ENCODE measurements at places on chromosomes 1 and 21.

DNA sequence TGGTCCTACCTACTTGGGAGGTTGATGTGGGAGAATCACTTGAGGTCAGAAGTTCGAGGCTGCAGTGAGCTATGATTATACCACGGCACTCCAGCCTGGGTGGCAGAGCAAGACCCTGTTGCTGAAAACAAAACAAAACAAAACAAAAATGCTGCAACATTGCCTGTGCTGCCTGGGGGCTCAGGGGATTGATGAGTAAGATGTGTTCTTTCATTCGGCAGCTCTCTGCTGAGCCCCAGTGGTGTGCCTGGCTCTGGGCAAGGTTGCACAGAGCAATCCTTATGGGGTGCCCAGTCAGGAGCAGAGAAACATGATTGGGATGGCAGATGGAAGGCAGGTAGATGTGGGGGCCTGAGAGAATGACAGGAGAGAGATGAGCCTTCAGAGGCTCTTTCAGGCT is 28.6 kb upstream of the KDM4A start:
- no peaks in the 10 kb centered on the region for H3K36me3 ChIP-seq
- H3K27ac ChIP-seq: no peak overlapping the region
- DNase-seq: no peak
- no peaks in the 10 kb centered on the region for H3K27me3 ChIP-seq
- H3K4me3 ChIP-seq: no peak overlapping the region

DNA sequence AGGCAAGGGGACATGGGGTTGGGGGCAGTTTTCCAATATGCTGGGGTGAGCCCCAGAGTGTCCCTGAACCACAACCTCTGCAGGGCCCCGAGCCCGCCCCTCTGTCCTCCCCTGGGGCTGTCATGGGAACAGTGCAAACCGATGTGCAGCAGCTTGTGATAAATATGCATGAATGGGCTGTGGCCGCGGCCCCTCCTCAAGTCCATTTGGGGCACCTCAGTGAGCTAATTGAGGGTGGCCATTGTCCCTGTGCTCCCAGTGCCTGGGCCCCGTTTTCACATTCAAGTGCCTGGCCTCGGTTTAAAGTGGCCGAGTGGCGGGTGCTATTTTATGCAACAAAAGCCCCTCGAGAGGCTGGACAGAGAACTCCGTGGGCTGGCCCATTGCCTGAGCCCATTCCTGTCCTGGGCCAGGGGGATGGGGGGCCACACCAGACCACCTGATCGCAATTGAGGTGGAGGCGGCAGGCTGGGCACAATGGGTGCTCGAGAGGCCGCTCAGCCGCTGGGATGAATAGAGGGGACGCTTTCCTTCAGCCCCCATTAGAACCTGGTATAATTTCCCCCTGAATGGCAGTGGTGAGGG is 193.7 kb downstream of the FOXD2 start:
- peaks cover 4% of the 10 kb centered on the region for H3K27me3 ChIP-seq
- no peak for DNase-seq
- H3K4me1 ChIP-seq: no peaks in the 10 kb centered on the region
- no peak overlapping the region for H3K27ac ChIP-seq

- H3K36me3 ChIP-seq: peaks cover 42% of the 10 kb centered on the region
- no peak overlapping the region for H3K4me3 ChIP-seq
- peaks cover 8% of the 10 kb centered on the region for H3K4me1 ChIP-seq
- no peak for DNase-seq
- H3K27ac ChIP-seq: no peak overlapping the region
- H3K27me3 ChIP-seq: no peaks in the 10 kb centered on the region
Measured at GRCh38 chr1:175978476-175978875, 228.6 kb downstream of the COP1 start.

GRCh38 chr21:43613755-43614638 is 45.3 kb downstream of the HSF2BP start:
- H3K4me1 ChIP-seq: peaks cover 2% of the 10 kb centered on the region
- H3K27me3 ChIP-seq: no peaks in the 10 kb centered on the region
- no peak for DNase-seq
- no peaks in the 10 kb centered on the region for H3K36me3 ChIP-seq
- no peak overlapping the region for H3K4me3 ChIP-seq
- no peak overlapping the region for H3K27ac ChIP-seq

- H3K36me3 ChIP-seq: no peaks in the 10 kb centered on the region
- H3K4me3 ChIP-seq: no peak overlapping the region
- no peak for DNase-seq
- peaks cover 2% of the 10 kb centered on the region for H3K4me1 ChIP-seq
- no peak overlapping the region for H3K27ac ChIP-seq
Measured at GRCh38 chr21:35316933-35317332, 267.8 kb upstream of the RUNX1 start.

- DNase-seq: no peak
- H3K4me3 ChIP-seq: no peak overlapping the region
- no peaks in the 10 kb centered on the region for H3K27me3 ChIP-seq
- H3K36me3 ChIP-seq: peaks cover 13% of the 10 kb centered on the region
- peaks cover 35% of the 10 kb centered on the region for H3K4me1 ChIP-seq
Measured at GRCh38 chr1:91526496-91526895, 25.8 kb downstream of the CDC7 start.

DNA sequence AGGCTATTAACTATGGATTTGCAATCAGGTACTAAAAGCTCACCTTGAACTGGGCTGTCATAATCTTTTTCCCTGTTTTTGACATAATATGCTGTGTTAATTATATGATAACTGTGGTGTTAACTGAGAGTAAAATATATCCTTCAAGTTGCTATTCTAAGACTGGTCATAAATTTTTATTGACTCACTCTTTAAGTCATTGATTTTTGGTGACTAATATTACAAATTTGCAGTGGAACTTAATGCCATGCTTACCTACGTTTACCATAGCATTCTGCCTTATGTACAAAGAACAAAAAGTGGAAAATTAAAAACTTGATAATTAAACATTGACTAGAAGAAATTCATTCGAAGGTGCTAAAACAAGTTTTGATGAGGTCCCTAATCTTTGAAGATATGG is 872.4 kb downstream of the BRINP3 start:
- no peaks in the 10 kb centered on the region for H3K36me3 ChIP-seq
- no peak for DNase-seq
- H3K27ac ChIP-seq: no peak overlapping the region
- no peaks in the 10 kb centered on the region for H3K27me3 ChIP-seq
- H3K4me1 ChIP-seq: no peaks in the 10 kb centered on the region

Measured in activated naive CD8-positive, alpha-beta T cell treated with anti-CD3 and anti-CD28 coated beads, Interleukin-2, amount 50 U/mL, for 24 hours (primary cell).